ENCODE measurements at places on chromosomes 13 and 19. TPM values are rescaled to one million over a fixed set of nuclear protein-coding genes. Genes with fewer than 3 reads are reported as not detected.

FFAR1 gene
- not detected for total RNA-seq

WTIP gene
- 28.6 TPM for total RNA-seq

MTRF1 gene
- 10.8 TPM for total RNA-seq

RASIP1 gene
- total RNA-seq: 13.8 TPM

TINCR gene
- 0.42 TPM for total RNA-seq

DNA sequence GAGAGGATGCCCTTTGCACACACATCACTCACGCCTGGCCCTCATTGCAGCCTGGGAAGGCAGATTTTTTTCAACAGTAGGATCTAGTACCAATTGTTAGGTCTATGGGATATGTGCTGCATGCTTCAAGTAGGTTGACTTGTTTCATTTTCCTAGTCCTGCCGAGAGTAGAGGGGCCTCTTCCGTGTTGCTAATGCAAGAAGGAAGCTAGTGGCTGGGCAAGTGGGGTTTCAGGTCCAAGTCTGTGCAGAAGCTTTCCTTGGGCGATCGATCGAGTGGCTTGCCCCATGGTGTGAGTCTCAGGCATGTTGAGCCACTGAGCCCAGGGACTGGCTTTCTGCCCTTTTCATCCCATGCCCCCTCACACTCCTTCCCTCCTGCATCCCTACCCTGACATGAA, 13.7 kb downstream of the ILF3 start:
- DNase-seq: no peak

All from posterior vena cava (tissue), 2 donors.